Cardiac muscle cell (in vitro differentiated cells and primary cell): ENCODE measurements at places on chromosomes 5 and 9. TPM values are rescaled to one million over a fixed set of nuclear protein-coding genes. Genes with fewer than 3 reads are reported as not detected.
A peak's percentile ranks its signal among the peaks of the same experiment; 100 is the strongest.

PLPP7 gene
- 50.3 and 52.5 TPM in 2 replicates for total RNA-seq

AMBP gene
- total RNA-seq, result not detected in 2 replicates

SHLD3 gene
- total RNA-seq, result 1.2 and 1.5 TPM in 2 replicates

DNA sequence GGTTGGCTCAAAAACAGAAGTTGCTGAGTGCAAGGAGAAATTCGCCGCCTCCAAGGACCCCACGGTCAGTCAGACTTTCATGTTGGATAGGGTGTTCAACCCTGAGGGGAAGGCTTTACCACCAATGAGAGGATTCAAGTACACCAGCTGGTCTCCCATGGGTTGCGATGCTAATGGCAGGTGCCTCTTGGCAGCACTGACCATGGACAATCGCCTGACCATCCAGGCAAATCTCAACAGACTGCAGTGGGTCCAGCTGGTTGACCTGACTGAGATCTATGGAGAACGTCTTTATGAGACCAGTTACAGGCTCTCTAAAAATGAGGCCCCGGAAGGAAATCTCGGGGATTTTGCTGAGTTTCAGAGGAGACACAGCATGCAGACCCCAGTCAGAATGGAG lies 7.7 kb downstream of the GTF3C4 start:
- DNase-seq, result no peak

DNA sequence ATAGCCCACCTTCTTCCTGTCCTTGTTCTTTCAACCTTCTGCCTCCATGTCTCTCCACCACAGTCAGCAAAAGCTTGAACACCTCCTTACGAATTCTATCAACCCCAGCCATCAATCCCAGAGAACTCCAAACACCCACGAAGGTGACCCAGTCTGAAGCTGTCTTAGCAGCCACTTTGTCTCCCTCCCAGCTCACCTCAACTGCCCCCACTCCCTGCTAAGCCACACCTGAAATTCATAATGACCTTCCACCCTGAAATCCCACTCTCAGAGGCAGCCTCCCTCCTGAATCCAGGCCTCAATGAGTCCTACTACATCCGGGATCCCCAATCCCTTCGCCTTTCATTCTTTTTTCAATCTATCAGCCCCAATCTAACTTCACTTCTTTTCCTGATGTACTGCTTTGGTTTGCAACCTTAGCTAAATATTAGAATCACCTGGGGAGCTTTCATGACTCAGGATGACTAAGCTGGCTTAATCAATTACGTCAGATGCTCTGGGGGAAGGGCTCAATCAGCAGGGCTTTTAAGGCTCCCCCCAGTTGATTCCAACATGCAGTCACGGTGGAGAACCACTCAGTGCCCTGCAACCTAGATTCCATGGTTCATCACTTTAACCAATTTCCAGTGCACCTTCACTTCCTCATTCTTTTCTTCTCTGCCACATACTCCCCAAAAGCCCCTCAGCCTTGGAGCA lies 32.2 kb downstream of the BHMT start:
- DNase-seq, result peak; percentile 6

- no peak for DNase-seq
Measured at GRCh38 chr5:176734756-176735342, 75.5 kb upstream of the UNC5A start.

- no peak for DNase-seq
Measured at GRCh38 chr9:81621118-81621517, 68.2 kb downstream of the TLE1 start.

PCDHGB5 gene
- total RNA-seq, result 1.2 and 2.6 TPM in 2 replicates

GRCh38 chr5:119752921-119753886 lies 123.8 kb downstream of the FAM170A start:
- no peak for DNase-seq

- no peak for DNase-seq
Measured at GRCh38 chr5:75484605-75485004, 26.8 kb downstream of the CERT1 start.

DNA sequence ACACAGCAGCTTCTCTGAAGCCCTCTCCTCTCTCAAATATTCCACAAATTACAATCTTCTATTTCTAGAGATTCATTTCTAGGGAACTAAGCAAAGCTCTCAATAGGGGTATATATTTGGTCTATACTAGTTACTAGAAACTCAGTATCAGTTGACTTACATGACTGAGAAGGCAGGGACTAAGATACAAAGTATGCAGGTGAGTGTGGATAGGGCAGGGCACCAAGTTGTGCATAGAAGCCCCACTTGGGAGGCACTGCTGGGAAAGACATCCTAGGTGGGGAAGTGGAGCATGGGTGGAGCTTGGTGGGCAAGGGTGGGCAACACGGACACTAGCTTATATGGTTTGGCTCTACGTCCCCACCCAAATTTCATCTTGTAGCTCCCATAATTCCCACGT lies 148.1 kb upstream of the RASA1 start:
- no peak for DNase-seq

SPATA31D4 gene
- not detected in 2 replicates for total RNA-seq

DNA sequence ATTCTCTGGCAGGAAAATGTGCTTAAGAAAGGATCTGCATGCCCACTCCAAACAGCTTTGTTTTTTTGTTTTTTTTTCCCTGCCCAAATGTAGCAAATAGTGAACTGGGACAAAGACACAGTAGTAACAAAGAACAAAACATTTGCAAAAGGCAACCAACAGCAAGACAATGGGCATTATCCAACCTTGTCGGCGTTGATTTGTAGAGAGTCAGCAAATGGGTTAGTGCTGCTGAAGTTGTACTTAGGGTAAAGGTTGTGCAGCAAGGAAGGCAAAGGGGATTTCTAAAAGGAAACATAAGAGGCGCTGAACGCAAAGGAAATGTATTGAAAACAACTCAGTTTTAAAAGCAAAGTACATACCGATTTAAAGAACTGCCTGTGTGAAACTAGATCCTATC lies 136.2 kb downstream of the MPDZ start:
- no peak for DNase-seq
